Camera-type eye (tissue), 1 donor: ENCODE measurements at places on chromosomes 13 and 19. TPM values are rescaled to one million over a fixed set of nuclear protein-coding genes. Genes with fewer than 3 reads are reported as not detected.

TMC4 gene
- 6.8 TPM for total RNA-seq

MYH14 gene
- 29.9 TPM for total RNA-seq

UBL5 gene
- total RNA-seq = 209 TPM

OSCAR gene
- not detected for total RNA-seq

ATP1A3 gene
- 243 TPM for total RNA-seq

GSX1 gene
- not detected for total RNA-seq

P2RY11 gene
- 7.1 TPM for total RNA-seq

EHD2 gene
- 59.6 TPM for total RNA-seq

ZNF256 gene
- total RNA-seq = 19.6 TPM

ZNF91 gene
- 283 TPM for total RNA-seq

SUGT1 gene
- total RNA-seq = 82.7 TPM

TMEM190 gene
- total RNA-seq = not detected

HRC gene
- 18.6 TPM for total RNA-seq

FXYD7 gene
- total RNA-seq = 8.3 TPM

MIA gene
- 3.4 TPM for total RNA-seq

CERS1 gene
- total RNA-seq = 8.6 TPM

NDUFA3 gene
- total RNA-seq = 9.7 TPM

MAMSTR gene
- 4.2 TPM for total RNA-seq

CRLF1 gene
- total RNA-seq = 13.3 TPM

DPF1 gene
- total RNA-seq = 7.5 TPM

THSD1 gene
- total RNA-seq = 15.7 TPM

CLEC11A gene
- total RNA-seq = 38.8 TPM

SBK2 gene
- 0.99 TPM for total RNA-seq

PODNL1 gene
- total RNA-seq = 3.3 TPM

FXYD1 gene
- total RNA-seq = 34.8 TPM

NR1H2 gene
- total RNA-seq = 31.7 TPM

ANGPTL8 gene
- 1.4 TPM for total RNA-seq

TRPC4 gene
- 4.9 TPM for total RNA-seq

MARCHF2 gene
- total RNA-seq = 47.7 TPM

UHRF1 gene
- total RNA-seq = 28.5 TPM

ZNF382 gene
- total RNA-seq = 74.7 TPM

FAM83E gene
- 1.4 TPM for total RNA-seq

LCP1 gene
- 13.7 TPM for total RNA-seq

HOOK2 gene
- 33.5 TPM for total RNA-seq

IGFL3 gene
- not detected for total RNA-seq

GRIN2D gene
- 4.3 TPM for total RNA-seq

KLK8 gene
- total RNA-seq = not detected

FPR1 gene
- total RNA-seq = 1.5 TPM

WDFY2 gene
- 17.3 TPM for total RNA-seq
